ENCODE measurements at places on chromosomes 2 and 18.

- no peak for DNase-seq
Measured at GRCh38 chr2:10278029-10278762, 24.5 kb upstream of the HPCAL1 start.

- no peak for DNase-seq
Measured at GRCh38 chr2:239294571-239295054, 106.2 kb downstream of the HDAC4 start.

GRCh38 chr2:5587766-5588165 lies 104.4 kb upstream of the SOX11 start:
- no peak for DNase-seq

GRCh38 chr2:16617282-16618266 lies 48.1 kb downstream of the CYRIA start:
- DNase-seq, result no peak

GRCh38 chr18:46764586-46764985 lies 7.7 kb upstream of the ST8SIA5 start:
- DNase-seq, result no peak

DNA sequence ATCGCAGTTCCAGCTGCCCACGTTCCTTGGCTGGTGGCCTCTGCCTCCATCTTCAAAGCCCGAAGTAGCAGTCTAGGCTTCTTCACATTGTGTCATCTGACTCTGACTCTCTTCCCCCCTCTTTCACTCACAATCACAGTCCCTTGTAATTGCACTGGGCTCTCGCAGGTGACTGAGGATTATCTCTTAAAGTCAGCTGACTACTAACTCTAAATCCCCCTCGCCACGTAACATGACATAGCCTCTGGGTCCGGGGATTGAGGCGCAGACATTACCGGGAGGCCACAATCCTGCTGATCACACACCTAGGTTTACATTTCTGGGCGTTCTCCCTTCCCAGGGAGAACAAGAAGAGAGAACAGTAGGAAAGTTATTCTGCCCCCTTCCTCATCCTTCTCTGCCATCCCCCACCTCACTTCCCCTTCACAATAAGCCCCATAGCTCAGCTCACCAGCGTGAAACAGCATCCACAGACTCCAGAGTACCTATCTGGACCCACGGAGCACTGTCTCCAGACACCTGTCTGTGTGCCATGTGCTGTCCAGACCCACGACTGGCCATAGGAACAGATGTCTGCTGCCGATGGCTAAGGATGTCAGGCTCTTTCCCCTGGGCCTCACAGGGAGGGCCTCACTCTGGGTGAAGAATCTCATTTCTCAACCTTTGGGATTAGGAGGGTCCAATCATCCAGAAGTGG lies 64.3 kb upstream of the FZD7 start:
- DNase-seq, result no peak

- no peak for DNase-seq
Measured at GRCh38 chr2:206031950-206032567, 53.9 kb downstream of the INO80D start.

GRCh38 chr18:21897811-21898210 lies 157.2 kb downstream of the MIB1 start:
- peak; percentile 30 for DNase-seq

GRCh38 chr2:47867205-47867604 lies 39.1 kb downstream of the FBXO11 start:
- no peak for DNase-seq

- DNase-seq, result no peak
Measured at GRCh38 chr2:15744820-15745219, 153.2 kb downstream of the DDX1 start.

DNA sequence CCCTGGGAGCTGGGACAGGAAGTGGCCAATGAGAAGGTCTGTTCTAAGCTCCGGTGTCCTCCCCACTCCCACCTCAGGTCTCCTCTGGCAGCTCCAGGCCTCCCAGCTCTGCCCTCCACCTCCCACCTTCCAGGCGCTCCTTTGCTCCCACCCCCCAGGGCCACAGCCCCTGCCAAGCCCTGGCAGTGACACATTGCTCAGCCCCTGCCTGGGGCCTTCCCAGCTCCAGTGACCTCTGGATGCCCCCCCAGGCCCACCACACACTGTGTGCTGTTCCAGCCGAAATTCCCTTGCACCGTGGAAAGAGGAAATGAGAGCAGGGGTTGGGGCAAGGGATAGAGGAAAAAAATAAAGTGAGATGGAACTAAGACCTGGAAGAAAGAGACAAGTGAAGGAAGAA lies 289.6 kb downstream of the CYP26B1 start:
- DNase-seq, result no peak

GRCh38 chr18:59813942-59814341 lies 85.9 kb upstream of the PMAIP1 start:
- DNase-seq, result no peak

GRCh38 chr2:231955758-231956472 lies 5.6 kb upstream of the DIS3L2 start:
- no peak for DNase-seq

DNA sequence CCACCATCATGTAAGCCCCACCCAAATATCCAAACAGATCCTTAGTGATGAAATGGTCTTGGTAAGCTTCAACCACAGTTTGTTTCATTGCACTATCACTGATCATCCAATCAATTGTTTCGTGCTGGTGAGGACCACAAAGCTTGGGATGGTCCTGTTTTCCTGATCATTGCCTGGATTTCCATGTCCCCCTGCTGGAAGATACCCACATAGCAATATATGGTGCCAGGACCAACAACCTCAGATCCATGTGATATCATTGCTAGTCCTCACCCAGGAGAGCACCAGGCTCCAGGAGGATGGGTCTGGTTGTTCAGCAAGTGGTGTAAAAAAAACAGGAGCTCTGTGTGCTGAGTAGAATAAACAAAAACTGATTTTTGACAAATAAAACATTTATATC lies 206.5 kb upstream of the SH3BP4 start:
- peak; percentile 13 for DNase-seq

- no peak for DNase-seq
Measured at GRCh38 chr2:58055033-58055786, 8.6 kb downstream of the VRK2 start.

DNA sequence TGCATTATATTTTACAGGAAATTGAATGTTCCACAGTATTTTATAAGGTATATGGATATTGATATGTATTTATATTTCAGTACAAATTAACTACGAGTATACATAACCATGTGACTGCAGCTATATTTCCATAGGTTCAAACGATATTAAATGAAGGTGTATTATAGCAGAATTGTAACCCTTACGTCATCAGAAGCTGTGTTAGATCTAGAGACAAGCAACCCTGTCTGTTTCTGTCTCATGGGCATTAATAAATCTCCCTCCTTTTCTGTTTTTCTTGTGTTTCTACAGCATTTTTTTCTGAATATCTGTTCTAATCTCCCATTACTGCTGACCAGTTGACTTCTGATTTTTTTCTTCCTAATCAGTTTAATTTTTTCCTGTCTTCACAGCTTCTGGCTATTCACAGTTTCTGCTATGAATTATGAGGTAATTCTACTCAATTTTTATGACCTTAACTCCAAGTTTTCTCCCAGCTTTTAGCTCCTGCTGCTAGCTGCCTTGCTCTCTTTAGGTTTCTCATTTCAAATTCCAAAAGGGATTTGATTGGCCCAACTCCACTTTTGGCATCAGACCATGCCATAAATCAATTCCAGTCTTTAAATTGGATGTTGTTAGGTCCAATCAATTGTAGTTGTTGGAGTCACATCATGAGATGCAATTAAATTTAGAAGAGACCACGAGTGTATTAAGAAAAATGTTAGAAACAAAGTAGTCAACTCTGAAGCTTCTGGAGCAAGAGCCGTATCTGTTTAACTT lies 277.5 kb upstream of the ZSWIM2 start:
- DNase-seq, result no peak

- no peak for DNase-seq
Measured at GRCh38 chr2:129820908-129821307, 158.6 kb upstream of the RAB6C start.

DNA sequence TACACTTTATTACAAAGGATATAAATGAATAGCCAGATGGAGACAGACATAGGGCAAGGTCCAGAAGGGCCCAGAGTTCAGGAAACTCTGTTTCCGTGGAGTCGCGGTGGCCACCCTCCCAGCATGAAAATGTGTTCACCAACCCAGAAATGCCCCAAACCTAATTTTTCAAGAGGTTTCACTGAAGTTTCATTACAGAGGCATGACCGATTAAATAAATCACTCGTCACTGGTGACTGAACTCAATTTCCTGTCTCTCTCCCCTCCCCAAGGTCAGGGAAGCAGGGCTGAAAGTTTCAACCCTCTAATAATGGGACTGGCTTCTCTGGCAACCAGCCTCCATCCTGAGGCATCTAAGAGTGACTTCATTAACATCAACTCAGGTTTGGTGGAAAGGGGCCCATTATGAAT lies 22.4 kb downstream of the USP40 start:
- DNase-seq, result no peak

DNA sequence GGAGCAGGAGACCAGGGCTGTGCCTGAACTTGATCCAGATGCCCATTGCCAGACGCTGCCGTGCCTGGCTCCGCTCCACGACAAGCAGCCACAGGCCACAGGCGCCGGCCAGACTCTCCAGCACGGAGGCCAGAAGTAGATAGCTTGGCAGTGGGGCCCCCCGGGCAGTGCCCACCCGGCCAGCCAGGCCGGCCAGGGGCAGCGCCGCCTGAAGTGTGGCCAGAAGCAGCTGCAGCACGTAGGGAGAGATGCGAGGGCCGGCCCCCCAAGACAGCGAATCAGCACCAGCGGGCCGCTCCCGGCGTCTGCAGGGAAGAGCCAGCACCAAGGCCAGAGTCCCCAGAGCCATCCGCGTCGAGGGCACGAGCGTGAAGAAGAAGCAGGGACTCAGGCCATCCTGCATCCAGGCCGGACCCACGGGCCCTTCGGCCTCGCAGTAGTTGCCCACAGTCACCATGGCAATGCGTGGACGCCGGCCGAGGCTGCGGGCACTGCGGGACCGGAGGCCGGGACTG lies 484 bp downstream of the ABCB6 start:
- peak; percentile 80 for DNase-seq

GRCh38 chr2:172834881-172835280 lies 99.2 kb downstream of the RAPGEF4 start:
- DNase-seq, result no peak

DNA sequence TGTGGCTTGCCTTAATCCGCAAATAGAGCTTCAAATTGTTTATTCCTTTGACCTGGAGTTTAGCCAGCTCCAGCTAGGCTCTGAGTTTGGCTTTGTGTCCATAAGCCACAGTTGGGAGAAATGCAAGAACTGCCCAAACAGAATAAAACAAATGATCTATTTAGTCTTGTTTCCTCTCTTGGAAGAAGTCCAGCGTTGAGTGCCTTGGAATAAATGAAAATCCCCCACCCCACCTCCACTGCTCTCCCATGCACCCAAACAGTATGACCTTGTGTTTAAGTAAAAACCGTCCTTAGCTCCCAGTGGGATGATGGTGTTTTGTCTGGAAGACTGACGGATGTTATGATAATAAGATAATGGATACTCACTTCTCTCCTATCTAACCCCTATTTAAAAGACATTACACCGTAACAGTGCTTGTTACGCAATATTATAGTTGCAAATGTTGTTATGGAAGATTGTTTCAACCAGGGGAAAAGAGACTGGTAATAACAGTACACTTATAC lies 3.2 kb upstream of the SERPINE2 start:
- no peak for DNase-seq

- no peak for DNase-seq
Measured at GRCh38 chr2:231169488-231169887, 28.9 kb upstream of the ARMC9 start.

GRCh38 chr2:74887445-74887951 lies 53.6 kb downstream of the HK2 start:
- DNase-seq, result no peak

GRCh38 chr2:173773076-173773475 lies 192.1 kb downstream of the SP3 start:
- DNase-seq, result no peak

GRCh38 chr2:84459944-84460429 lies 907 bp upstream of the SUCLG1 start:
- DNase-seq, result peak; percentile 15

GRCh38 chr2:38533757-38534545 lies 68.8 kb downstream of the HNRNPLL start:
- no peak for DNase-seq

- DNase-seq, result no peak
Measured at GRCh38 chr2:98377544-98377943, 31.3 kb downstream of the CNGA3 start.

DNA sequence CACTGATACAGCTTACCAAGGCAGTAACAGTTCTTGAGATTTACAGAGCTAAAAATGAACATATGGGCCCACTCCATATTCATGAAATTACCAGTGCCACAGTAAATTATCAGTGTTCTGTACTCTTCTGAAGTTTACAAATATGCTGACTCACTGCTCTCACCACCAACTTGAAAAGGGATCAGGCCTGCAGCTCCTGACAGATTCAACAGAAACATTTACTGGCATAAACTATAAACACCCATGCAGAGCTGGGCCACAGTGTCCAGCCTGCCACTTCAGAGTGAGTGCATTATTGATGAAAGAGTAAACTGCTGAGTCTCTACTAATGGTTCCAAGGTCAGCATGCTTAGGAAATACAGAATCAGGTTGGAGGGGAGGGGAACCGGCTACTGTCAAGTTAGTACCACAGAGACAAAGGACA lies 83.1 kb downstream of the FARSB start:
- DNase-seq, result no peak

GRCh38 chr2:164841719-164842623 lies at the start of gene COBLL1:
Gene COBLL1 (minus strand): TSS chr2:164841823. CDS start chr2:164841196, 627 bp downstream.
- DNase-seq, result peak; percentile 77

DNA sequence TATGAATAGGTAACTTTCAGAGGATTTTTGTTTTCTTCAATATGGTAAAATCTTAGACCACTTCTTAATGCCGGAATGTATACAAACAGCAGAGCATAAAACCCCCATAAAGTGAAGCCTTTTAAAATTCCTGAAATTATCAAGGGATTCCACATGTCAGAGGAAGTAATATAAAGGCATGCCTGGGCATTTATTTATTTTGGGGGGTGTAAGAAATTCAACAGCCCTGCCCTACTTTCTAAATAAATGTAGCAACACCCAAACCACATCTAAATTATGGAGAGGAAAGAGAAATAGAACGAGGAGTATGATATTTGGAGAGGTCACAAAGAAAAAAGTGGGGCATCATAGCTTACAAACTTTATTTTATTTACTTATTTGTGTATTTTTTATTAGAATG lies 9.9 kb downstream of the CHST9 start:
- DNase-seq, result no peak

- DNase-seq, result peak; percentile 45
Measured at GRCh38 chr2:12716032-12716281, 779 bp upstream of the TRIB2 start.

DNA sequence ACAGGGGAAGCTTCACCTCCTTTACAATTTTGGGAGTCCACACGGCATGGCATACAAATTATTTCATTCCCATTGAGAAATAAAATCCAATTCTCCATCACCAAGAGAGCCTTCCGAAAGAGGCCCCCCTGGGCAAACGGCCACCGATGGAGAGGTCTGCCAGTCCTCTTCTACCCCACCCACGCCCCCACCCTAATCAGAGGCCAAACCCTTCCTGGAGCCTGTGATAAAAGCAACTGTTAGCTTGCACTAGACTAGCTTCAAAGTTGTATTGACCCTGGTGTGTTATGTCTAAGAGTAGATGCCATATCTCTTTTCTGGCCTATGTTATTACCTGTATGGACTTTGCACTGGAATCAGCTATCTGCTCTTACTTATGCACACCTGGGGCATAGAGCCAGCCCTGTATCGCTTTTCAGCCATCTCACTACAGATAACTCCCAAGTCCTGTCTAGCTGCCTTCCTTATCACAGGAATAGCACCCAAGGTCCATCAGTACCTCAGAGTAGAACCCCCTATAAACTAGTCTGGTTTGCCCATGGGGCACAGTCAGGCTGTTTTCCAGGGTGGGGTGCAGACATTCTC lies 58.3 kb downstream of the BCL11A start:
- no peak for DNase-seq

Measured in A549 (cell line).